ENCODE measurements at places on chromosomes 16 and 17.

DNA sequence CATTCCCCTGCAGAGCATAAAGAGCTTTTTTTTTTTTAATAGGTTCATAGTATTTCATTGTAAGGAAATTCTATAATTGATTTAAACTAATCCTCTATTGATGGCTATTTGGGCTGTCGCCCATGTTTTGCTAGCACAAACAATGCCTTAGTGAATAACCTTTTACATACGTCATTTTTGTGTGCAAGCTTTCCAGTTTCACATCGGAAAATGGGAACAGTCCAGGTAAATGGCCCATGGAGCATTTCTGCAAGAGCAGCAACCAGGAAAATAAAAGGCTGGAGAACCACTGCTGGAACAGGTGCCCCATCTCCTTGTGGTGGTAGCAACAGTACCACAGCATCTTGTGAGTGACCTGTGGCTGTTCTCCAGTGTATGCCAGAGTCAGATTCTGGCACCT is 48.6 kb downstream of the CDH1 start:
- no peak for ATAC-seq

DNA sequence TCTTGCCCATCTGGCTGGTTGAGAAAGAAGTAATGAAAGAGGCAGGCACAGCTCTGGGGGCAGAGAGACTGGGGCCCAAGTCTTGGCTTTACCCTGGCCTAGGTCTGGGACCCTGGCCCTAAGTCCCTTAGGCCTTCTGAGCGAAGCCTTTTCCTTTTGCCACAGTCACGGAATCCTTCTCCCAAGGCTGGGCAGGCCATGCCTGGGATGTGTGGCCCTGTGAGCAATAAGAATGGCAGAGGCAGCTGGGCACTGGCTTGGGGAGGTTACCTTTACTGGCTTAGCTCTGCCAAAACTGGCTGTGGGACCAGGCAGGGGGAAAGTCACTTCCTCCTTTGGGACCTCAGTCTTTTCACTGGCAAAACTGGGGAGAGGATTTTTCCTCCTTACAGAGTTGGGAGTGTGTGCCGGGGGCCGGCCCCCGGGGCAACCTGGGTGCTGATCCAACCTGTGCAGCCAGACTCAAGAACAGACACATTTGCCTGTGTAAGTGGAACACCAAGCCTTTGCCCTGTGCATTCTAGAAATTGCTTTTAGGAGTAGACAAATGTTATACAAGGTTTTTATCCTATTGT is 12.9 kb downstream of the FOXF1 start:
- no peak for ATAC-seq

- ATAC-seq: peak; percentile 1
Measured at GRCh38 chr16:20901068-20901435, 481 bp downstream of the LYRM1 start.

- ATAC-seq: peak; percentile 13
Measured at GRCh38 chr16:31216422-31217135, at the start of gene PYDC1. Gene PYDC1 (minus strand): TSS chr16:31217135. CDS start chr16:31217028, 107 bp downstream.

DNA sequence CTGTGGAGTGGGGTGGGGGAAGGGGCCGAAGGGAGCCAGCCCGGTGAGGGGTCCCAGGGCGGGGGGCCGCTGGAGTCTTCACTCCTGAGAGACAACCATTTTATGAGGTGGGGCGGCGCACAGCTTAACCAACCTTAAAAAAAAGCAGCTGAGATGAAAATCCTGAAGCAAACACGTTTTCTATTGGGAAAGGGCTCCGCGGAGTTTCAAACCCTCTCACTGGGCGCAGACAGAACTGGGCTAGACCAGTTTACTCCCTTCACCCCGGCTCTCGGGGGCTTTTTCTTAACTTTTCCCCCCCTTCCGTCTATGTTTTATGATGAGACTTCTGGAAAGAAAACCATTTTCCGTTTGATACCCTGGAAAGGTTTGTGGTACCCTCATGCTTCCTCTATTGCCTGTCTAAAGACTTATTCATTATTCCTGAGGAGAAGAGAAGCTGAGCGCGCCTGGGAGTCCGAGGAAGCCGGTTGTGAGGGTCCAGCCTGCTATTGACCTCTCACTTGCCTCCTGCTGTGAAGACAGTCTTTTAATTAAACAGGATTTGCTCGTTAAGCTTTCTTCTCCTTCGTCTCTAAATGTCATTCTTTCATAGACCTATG is 482 bp upstream of the SSH2 start:
- no peak for ATAC-seq

DNA sequence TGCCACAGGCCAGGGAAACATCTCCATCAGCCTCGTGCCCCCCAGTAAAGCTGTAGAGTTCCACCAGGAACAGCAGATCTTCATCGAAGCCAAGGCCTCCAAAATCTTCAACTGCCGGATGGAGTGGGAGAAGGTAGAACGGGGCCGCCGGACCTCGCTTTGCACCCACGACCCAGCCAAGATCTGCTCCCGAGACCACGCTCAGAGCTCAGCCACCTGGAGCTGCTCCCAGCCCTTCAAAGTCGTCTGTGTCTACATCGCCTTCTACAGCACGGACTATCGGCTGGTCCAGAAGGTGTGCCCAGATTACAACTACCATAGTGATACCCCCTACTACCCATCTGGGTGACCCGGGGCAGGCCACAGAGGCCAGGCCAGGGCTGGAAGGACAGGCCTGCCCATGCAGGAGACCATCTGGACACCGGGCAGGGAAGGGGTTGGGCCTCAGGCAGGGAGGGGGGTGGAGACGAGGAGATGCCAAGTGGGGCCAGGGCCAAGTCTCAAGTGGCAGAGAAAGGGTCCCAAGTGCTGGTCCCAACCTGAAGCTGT is 3.4 kb downstream of the NXPH3 start:
- no peak for ATAC-seq

- no peak for ATAC-seq
Measured at GRCh38 chr17:59365383-59365981, 34.0 kb downstream of the YPEL2 start.

GRCh38 chr16:2003827-2004641 is 5.6 kb downstream of the ZNF598 start:
- ATAC-seq: peak; percentile 67

DNA sequence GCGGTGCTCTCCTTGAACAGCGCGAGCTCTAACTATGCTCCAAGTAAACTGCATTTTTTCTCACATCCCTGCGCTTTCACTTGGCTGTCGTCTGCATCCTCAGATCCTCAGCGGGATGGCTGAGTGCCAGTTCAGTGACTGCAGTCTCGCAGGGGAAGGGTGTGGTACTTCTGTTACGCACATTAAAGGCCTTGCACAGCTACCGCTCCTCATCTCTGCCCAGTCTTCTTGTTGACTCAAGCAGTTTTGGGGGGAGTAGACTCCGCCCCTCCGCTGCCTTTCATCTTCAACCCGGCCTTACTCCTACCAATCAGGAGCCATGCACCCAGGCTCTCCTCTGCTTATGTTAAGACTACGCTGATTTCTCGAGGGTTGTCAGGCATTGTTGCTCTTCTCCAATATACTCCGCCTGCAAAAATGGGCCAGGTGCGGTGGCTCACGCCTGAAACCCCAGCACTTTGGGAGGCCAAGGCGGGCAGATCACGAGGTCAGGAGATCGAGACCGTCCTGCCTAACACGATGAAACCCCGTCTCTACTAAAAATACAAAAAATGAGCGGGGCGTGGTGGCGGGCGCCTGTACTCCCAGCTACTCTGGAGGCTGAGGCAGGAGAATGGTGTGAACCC is 10.0 kb downstream of the ATP5PD start:
- peak; percentile 59 for ATAC-seq

DNA sequence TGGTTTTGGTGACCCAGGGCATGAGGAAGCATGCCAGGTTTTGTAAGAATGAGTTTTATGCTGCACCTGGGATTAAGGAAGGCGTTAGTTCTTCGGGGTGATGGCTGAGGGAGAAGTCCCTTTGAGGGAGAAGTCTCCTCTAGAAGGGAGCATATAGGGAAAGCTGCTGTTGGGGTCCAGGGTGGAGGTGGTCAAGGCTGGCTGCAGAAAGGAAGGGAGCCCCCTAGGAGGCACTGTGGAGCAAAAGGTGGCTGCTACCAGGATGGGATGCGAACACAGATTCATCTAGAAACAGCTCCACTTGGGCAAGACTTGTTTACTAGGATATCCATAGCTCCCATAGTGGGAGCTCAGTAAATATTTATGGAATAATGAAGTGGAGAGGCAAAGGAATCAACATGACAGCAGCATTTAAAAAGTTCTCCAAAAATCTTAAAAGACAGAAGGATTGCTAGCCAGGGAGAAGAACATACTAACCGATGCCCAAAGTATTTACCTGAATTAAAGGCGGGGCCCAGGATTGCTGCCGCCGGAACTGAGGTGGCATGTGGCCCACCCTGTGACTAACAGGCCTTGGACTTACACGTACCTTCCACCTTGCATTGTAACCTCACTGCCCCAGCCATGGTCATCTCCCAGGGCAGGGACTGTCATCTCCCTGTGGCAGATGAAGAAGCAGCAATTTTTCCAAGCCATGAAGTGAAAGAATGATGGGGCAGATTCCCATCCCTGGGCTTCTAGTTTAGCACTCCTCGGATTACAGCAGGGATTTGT is 7.1 kb upstream of the LPCAT2 start:
- peak; percentile 45 for ATAC-seq

DNA sequence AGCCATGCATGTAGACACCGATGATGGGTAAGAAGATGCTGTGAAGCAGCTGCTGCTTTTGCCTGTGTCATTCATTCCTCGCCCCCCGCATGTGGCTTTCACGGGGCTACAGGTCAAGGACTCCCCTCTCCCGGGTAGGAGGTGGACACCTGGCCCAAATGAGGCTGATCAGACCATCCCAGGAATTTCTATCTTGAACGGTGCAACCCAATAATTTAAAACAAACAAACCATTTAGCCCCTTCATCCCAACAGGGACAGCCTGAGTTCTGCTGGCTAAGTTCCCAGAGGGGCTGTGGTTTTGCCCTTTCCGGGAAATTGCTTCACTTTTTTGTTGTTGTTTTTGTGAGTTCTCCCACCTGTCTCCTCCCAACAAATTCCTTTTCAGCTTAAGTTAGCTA is 137.7 kb upstream of the CDH5 start:
- ATAC-seq: no peak

DNA sequence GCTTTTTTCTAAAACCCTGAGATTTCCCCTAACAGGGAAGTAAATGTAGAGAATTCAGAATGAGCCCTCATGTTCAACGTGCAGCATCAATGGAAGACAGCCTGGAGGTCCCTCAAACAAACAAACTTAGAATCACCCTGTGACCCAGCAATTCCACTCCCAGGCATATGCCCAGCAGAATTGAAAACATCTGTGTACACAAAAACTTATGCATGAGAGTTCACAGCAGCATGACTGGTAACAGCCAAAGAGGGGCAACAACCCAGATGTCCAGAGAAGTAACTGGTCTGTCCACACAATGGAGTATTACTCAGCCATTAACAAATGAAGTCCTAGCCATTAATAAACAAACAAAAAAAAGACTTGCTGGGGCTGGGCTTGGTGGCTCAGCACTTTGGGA is 252.7 kb downstream of the PARN start:
- no peak for ATAC-seq

DNA sequence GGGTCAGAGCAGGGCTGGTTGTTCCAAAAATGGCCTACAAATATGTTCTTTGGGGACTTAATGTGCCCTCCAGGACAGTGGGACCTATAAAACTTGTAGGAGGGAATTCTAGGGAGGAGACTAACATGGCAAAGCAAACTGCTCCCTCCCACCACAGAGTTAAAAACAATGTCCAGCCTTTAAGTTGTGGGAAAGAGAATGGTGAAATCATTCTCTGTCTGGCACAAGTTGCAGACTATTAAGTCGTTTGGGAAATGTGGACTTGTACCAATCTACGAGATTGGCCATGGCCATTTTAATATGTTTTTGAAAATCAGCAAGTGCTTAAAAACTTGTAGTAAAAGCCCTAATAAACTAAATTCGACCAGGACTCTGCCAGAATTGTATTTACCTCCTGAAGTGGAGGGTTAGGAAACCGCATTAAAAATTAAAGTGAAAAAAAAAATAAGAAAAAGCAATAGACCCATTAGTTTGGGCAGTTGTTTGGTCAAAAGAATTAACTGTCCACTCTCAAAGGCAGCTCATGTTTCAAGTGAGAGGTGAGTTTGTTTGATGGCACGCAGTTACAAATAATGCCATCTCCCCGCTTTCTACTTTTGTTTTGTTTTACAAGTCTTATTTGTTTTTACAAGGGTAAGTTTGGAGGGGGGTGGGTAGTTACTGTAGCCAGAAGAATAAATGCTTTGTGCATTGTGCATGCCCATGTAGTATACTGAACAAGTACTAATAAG is 32.4 kb downstream of the ANKFN1 start:
- no peak for ATAC-seq

DNA sequence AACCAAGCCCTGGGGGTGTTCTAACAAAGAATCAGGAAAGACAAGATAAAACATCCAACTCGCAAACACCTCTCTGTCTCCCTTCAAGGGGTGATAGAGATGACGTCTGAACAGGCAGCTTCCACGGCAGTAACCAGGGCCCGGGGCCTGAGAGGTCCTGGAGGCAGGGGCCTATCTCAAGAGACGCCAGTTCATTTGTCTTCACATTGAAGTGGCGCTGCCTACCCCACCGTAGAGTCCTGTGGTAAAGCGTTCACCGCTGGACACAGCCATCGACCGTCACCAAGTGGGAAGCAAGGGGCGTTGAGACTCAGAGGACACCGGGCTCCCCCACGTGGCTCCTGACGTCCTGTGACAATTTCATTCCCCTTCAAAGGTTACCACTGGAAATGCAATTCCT is 21.4 kb downstream of the UTS2R start:
- ATAC-seq: no peak

DNA sequence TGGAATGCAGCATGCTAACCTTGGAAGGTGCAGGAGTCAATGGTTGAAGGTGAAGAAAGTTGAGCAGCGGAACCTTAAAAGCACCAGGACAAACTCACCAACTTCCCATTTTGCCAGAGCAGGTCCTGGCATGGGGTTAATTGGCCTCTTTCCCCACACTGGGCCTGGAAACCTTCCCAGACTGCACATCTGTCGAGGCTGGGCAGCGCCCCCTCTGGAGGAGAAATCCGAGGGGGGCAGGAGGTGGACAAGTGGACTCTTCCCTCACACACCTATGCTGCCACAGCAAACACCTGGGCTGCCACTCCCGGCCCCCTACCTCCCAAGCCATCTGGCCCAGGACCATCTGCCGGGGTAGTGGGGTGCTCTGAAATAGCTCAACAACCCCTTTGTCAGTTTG is 232.4 kb downstream of the CBLN1 start:
- ATAC-seq: no peak

GRCh38 chr17:63631062-63631461 is 8.8 kb downstream of the MAP3K3 start:
- no peak for ATAC-seq

DNA sequence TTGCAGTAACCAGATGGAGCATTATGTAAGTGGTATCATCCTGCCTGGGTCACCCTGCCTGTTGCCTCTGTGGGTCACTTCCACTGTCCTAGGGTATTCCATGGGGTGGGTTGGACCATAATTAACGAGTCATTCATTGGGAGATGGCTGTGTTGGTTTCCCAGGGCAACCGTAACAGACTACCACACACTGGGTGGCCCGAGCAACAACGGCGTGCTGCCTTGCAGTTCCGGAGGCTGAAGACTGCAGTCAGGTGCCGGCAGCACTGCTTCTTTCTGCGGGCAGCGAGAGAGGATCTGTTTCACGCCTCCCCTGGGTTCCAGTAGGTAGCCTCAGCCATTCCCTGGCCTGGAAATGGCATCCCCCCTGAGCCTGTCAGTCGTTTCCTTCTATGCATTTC is 28.9 kb upstream of the CMIP start:
- ATAC-seq: no peak

- ATAC-seq: no peak
Measured at GRCh38 chr17:28267720-28268609, 51.0 kb upstream of the TMEM97 start.

Data from esophagus mucosa (tissue), 1 donor.